ENCODE measurements at places on chromosomes 16 and 17. TPM values are rescaled to one million over a fixed set of nuclear protein-coding genes. Genes with fewer than 3 reads are reported as not detected.

Gene ARL17B
- total RNA-seq = 15.8 TPM

GRCh38 chr16:28038409-28038808 is 25.1 kb downstream of the GSG1L start:
- no peak for ATAC-seq

Gene HOXB4
- 3.0 TPM for total RNA-seq

Gene VAT1
- 113 TPM for total RNA-seq

DNA sequence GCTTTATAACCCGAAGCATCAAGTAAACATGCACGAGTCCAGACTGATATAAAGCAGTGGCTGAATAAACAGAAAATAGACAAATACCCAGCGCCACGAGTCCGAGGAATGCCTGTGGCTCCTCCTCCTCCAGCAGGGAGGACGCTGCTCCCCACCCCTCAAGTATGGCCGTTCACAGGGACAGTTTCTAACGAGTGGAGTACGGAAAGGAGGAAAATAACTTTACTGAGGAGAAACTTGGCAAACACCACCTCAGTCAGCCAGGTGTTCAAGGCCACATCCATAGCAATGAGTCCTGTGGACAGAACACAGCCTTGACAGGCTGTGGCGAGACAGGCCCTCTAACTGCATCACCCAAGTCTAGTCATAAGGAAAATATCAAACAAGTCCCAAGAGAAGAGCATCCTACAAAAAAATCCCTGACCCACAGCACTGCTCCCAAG is 9.2 kb downstream of the ZDHHC7 start:
- ATAC-seq = no peak

DNA sequence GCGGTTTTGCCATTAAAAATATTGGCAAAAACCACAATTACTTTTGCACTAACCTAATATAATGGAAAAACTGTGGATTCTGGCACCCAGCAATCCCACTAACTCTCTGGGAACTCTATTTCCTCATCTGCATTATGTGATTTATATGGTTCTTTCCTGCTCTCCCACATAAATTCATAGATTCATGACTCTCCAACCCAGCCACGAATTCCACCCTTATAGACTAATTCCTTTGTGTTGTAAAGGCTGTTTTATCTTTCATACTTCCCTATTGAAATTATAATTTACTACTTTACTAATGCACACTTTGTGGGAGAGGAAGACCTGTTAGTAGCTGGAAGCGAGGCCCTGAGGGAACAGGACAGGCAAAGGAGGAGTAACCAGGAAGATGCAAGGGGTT is 88.4 kb upstream of the GNAO1 start:
- no peak for ATAC-seq

- no peak for ATAC-seq
These were observed 26.5 kb downstream of the TMEM98 start for GRCh38 chr17:32954477-32954876.

- no peak for ATAC-seq
These were observed 926 bp upstream of the SHCBP1 start for GRCh38 chr16:46621934-46622676.

Gene MIS12
- 20.9 TPM for total RNA-seq

- ATAC-seq = no peak
These were observed at the start of gene PRSS22 for GRCh38 chr16:2857451-2858244. TSS of gene PRSS22 (minus strand) at chr16:2858170. CDS start at chr16:2858104, 66 bp downstream.

DNA sequence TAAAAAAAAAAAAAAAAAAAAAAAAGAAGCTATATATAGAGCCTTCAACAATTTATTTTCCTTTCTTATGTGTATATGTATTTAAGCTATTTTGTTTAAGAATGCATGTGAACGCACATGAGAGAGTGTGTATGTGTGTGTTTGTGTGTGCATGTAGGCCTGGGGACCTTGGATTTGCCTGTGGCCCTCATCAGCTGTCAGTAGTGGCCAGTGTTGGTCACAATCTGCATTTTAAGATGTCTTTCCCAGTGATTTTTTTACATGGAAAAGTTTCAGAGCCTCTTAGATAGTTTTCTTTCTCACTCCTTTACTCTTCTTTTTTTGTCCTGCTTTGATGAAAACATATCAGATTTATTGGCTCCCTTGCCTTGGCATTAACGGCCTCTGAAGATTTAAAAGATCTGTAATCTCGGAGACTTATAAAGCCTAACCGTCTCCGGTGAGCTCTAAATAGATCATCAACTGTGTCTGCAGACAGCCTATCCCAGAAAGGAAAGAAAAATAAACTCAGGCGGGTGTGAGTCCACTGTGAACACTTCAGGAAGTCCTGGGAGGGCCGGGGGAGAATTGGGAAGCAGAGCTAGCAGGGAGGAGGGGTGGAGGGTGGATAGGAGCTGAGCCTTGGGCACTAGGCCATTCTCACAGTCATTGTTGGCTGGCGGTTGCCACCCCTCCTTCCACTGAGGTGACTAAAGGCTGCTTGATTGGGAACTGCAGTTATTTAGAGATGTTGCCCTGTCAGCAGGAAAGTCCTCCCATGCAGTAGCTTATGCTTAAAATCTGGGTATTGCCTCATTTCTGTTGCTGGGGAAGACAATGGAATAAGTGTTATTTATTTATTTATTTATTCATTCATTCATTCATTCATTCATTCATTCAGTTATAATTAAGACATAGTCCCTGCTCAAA is 86.8 kb downstream of the WWP2 start:
- peak; percentile 99 for ATAC-seq

Gene C17orf78
- total RNA-seq = not detected

Gene CENPX
- total RNA-seq = 70.8 TPM

GRCh38 chr17:4708436-4708835 is 2.0 kb upstream of the ARRB2 start:
- ATAC-seq = no peak

Gene AOC2
- total RNA-seq = 1.7 TPM

Gene SHISA9
- total RNA-seq = 1.1 TPM

Gene SDR42E1
- total RNA-seq = 1.4 TPM

- ATAC-seq = no peak
These were observed 26.8 kb upstream of the GOSR1 start for GRCh38 chr17:30450125-30451027.

DNA sequence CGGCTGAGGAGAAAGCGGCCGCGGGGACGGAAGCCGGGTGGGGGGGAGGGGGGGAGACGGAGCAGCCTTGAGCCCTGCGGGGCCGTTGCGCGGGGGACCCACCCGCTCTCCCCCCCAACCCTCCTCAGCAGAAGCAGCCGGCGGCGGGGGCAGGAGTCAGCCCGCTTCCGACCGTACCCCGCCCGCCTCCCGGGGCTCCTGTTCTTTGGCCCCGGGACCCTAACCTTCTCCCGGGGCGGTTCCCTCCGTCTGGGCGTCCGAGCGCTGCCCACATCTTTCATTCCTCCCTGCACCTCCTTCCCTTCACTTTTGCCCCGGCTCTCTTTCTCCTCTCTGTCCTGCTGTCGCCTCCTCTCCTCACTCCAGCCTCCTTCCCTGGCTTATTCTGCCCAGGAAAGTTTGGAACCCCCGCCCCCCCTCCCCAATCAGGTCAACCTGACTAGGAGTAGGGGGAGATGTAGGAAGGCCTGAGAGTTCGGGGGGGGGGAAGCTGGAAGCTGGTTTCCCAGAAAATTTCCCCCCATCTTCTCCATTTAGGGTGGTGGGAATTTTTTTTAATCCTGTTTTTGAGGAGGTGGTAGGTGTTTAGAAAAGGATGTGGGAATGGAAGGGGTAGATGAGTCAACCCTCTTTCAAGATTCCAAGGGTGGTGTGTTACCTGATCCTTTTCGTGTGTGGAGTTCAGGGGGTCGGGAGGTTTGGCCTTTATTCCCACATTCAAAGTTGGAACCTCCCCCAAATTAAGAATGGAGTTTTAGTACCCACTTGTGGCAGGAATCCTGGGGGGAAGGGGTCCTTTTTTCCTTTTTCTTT is 427 bp upstream of the NLK start:
- peak; percentile 5 for ATAC-seq

Gene GNG13
- total RNA-seq = not detected

Gene TCAP
- total RNA-seq = 1.7 TPM

- ATAC-seq = no peak
These were observed 58.9 kb downstream of the IL21R start for GRCh38 chr16:27460663-27461482.

DNA sequence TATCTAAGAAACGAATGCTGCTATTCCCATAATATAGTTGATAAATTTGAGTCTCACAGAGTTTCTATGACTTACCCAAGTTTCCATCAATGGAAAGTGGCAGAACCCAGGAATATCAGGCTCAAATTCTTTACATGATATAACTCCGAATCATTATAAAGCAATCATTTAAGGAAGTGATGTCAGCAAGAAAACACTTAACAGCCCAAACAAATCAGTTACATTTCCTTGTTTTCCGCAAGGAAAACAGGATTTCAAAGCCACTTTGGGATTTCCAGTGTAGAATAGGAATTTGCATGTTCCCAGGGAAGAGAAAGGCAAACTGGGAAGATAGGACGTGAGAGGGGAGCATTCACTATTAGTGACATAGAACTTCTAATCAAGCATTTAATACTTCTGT is 311.4 kb upstream of the GOT2 start:
- no peak for ATAC-seq

Gene WFIKKN1
- not detected for total RNA-seq

- no peak for ATAC-seq
These were observed 1.4 kb downstream of the MMD start for GRCh38 chr17:55420067-55420775.

DNA sequence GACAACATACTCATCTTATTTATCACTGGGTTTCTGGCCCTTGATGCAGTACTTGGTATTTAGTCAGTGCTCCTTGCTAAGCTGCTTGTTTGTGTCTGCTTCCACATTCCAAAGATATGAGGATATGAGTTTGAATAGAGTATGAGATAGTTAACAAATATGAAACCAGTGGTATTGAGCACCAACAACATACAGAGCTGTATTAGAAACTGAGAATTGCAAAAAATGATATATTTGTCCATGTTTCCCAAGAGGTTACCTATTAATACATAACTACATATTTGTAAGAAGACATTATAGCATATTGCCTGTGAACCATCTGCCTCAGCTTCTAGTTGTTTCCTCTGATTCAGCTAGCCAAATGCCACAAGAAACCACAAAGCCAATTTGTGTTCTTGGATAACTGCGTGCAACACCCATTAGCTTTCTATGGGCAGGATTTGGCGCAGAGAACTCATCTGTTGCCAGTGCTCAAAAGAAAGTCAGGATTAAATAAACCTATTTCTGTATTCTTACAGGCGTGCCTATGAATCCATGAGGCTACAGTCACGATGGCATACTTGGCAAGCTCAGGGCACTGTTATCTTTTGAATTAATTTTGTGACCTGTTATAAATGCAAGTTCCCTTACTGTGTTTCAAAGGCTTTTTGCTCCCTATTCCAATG is 194.4 kb downstream of the MAP2K6 start:
- ATAC-seq = peak; percentile 77

DNA sequence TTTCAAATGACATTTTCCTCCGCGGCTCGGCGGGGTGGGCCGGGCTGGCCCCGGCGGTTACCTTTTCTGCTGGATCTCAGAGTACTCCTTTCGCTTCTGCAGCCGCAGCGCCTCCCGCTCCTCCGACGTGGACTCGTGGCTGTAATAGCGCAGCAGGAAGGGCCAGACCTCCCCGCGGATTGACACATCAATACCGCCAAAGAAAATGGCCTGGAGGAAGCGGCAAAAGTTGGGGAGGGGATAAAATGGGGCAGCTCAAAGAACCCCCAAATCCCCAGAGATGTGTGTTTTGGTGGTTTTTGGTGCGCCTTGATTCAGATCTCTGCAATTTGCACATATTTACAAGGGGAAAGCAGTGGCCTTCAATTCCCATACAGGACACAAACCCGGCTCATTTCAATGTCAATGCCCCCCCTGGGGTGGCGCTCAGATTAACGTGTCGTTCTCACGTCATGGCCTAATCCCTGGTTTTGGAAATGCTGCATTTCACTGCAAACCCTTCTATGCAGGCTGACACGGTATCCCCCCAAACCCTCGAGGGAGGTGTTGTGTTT is 85.9 kb downstream of the TBC1D16 start:
- ATAC-seq = no peak

Gene CRYBA1
- not detected for total RNA-seq

Gene RNF43
- not detected for total RNA-seq

Gene FBXL16
- total RNA-seq = 1.4 TPM

- no peak for ATAC-seq
These were observed 458.7 kb upstream of the EEF2KMT start for GRCh38 chr16:5556158-5556810.

GRCh38 chr17:52147431-52147830 is 11.1 kb downstream of the CA10 start:
- ATAC-seq = no peak

DNA sequence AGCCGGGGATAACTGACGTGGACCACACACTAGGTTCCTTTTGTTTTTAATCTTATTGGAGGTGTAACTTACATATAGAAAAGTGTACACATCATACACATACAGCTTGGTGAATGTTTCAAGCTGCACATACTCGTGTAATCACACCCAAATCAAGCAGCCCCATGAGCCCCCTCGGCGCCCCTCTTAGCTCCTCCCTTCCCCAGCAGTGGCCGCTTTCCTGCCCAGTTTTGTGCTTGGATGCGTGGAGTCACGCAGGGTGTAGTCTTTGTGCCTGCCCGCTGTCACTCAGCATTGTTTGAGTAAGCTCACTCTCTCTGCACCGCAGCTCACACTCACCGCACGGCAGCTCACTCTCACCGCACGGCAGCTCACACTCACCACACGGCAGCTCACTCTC is 151.7 kb upstream of the CHMP6 start:
- ATAC-seq = no peak

- ATAC-seq = no peak
These were observed 223.5 kb downstream of the CCDC182 start for GRCh38 chr17:57521606-57522005.

Gene GUCY2D
- not detected for total RNA-seq

Gene TMC8
- total RNA-seq = 1.7 TPM

- no peak for ATAC-seq
These were observed 147.7 kb downstream of the SKAP1 start for GRCh38 chr17:48282303-48282702.

Gene MGAT5B
- total RNA-seq = 0.81 TPM

GRCh38 chr17:74117999-74118421 is 85.5 kb upstream of the RPL38 start:
- no peak for ATAC-seq

DNA sequence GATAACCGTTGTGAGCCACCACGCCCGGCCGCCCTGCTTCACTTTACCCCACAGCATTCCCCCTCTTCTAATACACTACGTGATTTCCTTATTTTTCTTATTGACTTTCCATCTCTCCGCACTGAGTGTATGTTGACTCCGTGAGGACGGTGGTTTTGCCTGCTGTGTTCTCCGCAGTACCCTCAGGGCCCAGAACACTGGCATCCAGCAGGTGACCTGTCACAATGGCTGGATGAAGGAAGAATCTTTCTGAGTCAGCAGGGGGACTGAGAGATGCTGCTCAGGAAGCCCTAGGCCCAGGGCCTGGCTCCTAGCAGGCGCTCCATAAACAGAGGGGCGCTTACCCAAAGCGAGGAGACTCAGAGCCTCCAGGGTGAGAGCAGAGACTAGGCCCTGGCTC is 79.5 kb downstream of the RTN4RL1 start:
- no peak for ATAC-seq

GRCh38 chr17:7235693-7236665 is 1.7 kb upstream of the DVL2 start:
- ATAC-seq = no peak

- ATAC-seq = no peak
These were observed at the start of gene CENPX for GRCh38 chr17:82022310-82022980. TSS of gene CENPX (minus strand) at chr17:82022878. CDS start at chr17:82022861, 17 bp downstream.

Gene CCNF
- 0.31 TPM for total RNA-seq

- ATAC-seq = no peak
These were observed 170.1 kb downstream of the CDK5R1 start for GRCh38 chr17:32656886-32657285.

Measured in gastroesophageal sphincter (tissue), 4 donors.